ENCODE measurements at places on chromosomes 6 and 20.
A peak's percentile ranks its signal among the peaks of the same experiment; 100 is the strongest.

- DNase-seq: peak; percentile 20
Observed at GRCh38 chr20:63775096-63775978, 35.8 kb downstream of the SLC2A4RG start.

DNA sequence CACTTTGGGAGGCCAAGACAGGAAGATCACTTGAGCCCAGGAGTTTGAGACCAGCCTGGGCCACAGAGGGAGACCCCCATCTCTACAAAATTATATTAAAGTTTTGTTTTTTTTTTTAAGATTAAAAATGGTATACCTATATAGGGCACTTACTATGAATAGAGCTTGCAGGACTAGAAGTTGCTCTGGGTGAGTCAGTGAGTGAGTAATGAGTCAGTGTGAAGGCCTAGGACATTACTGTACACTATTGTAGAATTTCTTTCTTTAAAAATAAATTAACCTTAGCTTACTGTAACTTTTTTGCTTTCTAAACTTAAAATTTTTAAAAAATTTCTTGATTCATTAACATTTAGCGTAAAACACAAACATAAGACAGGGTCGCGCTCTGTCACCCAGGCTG, 29.7 kb downstream of the STK35 start:
- peak; percentile 76 for DNase-seq

- DNase-seq: no peak
Observed at GRCh38 chr6:148547110-148547509, 199.7 kb upstream of the UST start.

DNA sequence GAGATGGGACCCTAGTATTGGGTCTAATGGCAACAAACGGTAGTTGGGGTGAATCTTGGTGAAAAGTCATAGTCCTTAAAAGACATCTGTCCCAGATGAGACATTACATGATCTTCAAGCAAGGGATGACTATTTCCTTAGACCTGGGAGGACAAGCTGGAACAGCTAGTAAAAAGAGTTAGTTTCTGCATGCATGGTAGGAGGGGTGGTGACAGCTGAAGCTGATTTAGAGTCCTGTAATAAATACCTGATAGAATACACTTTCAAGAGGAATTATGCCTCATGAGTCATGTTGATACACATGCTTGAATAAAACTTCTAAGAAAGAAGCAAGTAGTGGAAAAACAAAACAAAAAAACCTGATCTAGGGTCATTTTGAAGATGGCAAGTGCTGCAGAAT, 247.4 kb downstream of the CD109 start:
- DNase-seq: no peak

DNA sequence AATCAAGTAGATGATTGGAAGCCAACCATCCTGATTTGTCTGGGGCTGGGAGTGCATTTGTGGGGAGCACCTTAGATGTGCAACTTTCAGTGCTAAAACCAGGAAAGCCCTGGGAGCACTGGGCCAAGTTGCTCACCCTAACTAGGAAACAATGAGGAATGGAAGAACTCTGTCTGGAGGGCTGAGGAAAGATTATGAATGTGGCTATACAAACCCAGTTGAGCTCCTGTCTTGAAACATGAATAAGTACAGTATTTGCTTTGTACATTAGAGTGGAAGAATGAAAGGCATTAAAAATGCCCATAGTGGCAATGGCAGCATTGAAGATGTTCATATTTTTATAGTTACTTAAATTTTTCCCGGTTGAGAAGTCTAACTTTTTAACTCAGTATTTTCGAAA, 121.1 kb downstream of the HDGFL1 start:
- no peak for DNase-seq

- no peak for DNase-seq
Observed at GRCh38 chr6:107727096-107727757, 96.9 kb downstream of the SCML4 start.

DNA sequence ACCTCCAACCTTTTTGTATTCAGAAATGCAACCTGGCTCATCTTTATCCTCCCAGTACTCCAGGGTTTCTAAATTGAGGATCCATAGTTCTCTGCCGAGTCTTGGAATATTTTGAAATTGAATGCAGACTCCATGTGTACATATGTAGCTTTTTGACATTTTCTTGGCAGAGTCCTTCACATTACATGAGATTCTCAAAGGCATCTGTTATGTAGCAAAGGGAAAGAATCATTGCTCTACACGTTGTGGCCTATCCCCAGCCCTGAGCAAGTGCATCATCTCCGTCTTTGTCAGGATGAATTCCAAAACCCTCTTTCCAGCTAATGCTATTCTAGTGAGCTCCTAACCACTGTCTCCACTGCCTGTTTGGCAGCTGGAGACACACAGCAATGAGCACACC, 742.9 kb downstream of the DHX35 start:
- no peak for DNase-seq

- DNase-seq: peak; percentile 73
Observed at GRCh38 chr6:26311385-26312095, 53.5 kb upstream of the BTN3A2 start.

GRCh38 chr20:34634392-34634791, 42.5 kb downstream of the PIGU start:
- DNase-seq: no peak

- no peak for DNase-seq
Observed at GRCh38 chr6:143734641-143735063, 56.9 kb downstream of the PHACTR2 start.

DNA sequence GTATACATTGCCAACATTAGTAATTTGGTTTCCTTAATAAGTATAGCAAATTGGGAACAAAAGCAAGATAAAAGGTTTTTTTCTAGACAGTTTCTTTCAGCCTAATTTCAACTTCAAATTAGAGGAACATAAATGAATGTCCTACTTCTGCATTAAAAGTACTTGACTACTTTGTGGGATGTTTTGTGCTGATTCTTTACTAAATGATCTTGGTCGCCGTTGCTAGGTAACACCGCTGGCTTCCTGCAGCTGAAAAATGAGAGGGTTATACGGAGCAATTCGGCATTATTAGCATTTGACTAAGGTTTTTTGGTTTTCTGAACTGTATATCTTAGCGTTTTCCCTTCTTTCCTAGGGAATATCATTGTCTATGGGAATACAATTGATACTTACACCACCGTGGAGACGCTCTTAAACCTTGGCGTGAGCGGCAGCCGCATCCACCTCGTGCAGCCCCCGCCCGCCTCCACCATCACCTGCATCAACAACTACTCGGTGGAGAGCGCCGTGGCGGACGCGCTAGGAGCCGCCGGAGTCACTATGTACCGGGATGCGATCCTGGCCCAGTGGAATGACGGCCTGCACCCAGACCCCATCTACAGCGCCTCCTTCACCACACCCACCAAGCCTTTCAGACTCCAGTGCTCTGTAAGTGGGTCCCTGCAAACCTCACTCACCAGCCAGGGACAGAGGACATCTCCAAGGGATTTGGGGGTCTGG, 90.9 kb upstream of the INSM1 start:
- no peak for DNase-seq

DNA sequence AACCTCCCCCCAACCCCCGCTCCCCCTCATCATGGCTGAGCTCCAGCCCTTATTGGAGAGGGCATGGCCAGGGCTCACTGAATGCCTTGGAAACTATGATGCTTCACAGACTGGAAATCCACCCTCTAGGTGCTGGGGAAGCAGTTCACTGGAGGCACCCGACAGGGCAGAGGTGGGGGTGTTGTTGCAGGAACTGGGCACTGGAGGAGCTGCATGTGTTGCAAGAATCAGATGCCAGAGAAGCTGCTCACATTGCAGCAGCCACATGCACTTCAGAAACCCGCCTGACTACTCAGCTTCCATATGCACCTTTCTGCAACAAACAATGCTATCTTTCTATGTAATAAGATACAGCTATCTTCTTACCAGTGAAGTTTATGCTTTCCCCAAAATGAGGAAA, 7.9 kb upstream of the TBPL1 start:
- no peak for DNase-seq

DNA sequence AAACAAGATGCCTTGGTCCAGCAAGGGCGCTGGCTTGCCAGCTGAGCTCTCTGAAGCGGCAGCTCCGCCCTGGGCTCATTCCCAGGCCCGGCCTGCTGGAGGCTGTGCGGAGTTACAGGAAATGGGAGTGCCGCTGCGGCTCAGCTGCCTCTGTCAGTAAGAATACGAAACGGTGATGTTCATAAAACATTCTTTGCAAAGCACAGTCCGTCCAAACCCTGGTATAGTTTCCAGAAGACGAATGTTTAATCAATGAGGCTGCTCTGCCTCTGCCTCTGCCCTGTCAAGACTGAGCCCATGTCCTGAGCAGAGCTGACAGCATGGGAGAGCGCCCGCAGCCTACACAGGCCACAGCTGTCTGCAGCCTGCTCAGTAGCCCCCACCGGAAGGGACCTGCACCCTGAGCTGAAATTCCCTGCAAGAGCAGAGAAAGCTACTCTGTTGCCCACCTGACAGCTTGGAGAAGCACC, 153.3 kb upstream of the SNX9 start:
- DNase-seq: peak; percentile 61

GRCh38 chr6:48610846-48611245, 499.8 kb upstream of the PTCHD4 start:
- no peak for DNase-seq

GRCh38 chr6:123811378-123811777, 7.7 kb downstream of the NKAIN2 start:
- no peak for DNase-seq

GRCh38 chr6:46242921-46243320, 72.1 kb upstream of the ENPP5 start:
- no peak for DNase-seq

- no peak for DNase-seq
Observed at GRCh38 chr6:120378582-120379220, 955.6 kb downstream of the TBC1D32 start.

DNA sequence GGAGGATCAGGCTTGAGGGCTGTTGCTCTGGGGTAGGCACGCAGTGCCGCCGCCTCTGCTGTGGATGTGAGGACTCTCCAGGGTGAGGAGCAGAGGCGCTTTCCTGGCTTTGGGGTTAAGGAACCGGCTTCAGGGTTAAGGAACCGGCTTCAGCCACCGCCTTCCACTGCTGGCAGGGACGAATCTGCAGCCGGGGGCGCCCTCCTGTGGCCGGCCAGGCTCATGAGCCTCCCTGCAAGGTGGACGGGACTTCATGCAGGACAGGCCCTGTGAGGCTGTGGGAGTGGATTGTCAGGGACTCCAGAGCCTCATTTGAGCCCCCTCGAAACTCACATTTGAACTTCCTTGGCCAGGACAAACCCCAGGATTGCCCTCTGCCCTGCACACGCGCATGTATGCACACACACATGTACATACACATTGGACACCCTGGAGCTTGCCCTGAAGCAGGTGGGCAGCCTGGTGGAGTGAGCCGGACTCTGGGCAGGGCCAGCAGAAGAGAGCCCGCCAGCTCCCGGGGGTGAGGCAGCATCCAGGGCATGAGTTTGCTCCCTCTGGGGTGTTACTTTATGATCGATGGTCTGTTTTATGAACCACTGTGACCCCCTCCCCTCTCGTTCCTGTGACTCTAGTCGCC, 146.9 kb downstream of the PHACTR3 start:
- peak; percentile 50 for DNase-seq

DNA sequence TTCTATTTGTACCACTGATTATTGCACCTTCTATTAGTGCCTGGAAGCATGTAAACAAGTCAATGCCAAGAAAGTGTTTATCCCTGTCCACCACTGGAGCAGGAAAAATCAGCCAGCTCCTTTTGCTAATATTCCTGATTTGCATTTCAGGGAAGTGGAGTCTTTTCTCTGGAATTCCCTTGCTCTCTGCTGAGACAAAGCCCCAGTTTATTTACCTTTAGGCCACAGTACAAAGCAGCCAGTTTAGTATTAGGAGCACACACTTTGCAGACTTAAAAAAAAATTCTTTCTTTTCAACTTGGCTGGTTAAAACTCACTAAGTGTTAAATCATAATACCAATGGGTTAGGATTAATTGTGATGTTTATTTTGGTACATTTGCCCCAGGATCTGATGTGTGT, 631.1 kb downstream of the PKHD1 start:
- no peak for DNase-seq

DNA sequence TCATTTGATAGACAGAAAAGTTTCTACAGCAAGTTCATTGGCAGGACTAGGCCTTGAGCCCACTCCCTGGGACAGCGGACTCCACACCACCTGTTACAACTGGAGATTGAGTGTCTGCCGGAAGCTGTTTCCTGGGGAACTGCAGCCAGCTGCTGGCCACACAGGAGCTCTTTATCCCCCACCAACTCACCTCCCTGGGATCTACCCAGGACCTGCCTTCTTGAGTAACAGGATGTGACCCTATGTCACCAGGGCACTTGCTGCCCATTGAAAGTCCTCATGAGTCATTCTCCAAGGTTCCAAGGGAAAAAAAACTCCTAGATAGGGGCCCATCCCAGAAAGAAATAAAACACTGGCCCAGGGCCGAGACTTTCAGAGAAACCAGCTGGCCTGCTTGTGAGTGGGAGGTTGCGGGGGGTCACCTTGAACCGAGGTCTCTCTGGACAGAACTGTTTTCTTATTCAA, 37.4 kb upstream of the SLC9A8 start:
- DNase-seq: peak; percentile 38

- DNase-seq: no peak
Observed at GRCh38 chr20:38987777-38988176, 25.6 kb downstream of the DHX35 start.

DNA sequence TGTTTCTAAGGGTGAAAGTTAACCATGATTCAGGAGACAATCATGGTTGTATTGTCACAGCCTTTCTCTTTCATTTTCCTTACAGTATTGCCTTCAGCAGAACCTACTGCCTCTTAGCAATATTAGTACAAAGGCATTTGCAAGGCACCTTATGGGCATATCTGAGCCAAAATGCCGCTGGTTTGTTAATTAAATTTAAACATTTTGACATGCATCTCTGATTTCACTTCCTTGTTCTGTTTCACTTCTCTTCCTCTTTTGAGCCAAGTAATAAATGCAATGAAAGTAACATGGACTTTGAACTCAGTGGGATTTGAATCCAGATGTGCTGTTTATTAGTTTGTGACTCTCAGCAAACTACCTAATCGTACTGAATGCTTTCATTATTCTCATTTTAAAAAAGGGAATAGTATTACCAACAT, 467.4 kb upstream of the CITED2 start:
- DNase-seq: no peak

GRCh38 chr6:13522656-13523055, 35.3 kb upstream of the GFOD1 start:
- peak; percentile 18 for DNase-seq
